Heart right ventricle (tissue), 16 donors: ENCODE measurements at places on chromosomes 11 and 22. TPM values are rescaled to one million over a fixed set of nuclear protein-coding genes. Genes with fewer than 3 reads are reported as not detected.
A peak's percentile ranks its signal among the peaks of the same experiment; 100 is the strongest.

GRCh38 chr11:120816711-120817110, 207.2 kb upstream of the TBCEL start:
- DNase-seq = no peak
- peaks cover 22% of the 10 kb centered on the region for H3K27me3 ChIP-seq
- H3K4me1 ChIP-seq = no peaks in the 10 kb centered on the region
- no peak overlapping the region for H3K27ac ChIP-seq
- H3K36me3 ChIP-seq = no peaks in the 10 kb centered on the region

GRCh38 chr11:134498326-134499139, 86.5 kb upstream of the B3GAT1 start:
- peaks cover 39% of the 10 kb centered on the region for H3K27me3 ChIP-seq
- no peak overlapping the region for H3K27ac ChIP-seq
- H3K4me1 ChIP-seq = no peaks in the 10 kb centered on the region
- H3K36me3 ChIP-seq = no peaks in the 10 kb centered on the region
- no peak overlapping the region for H3K4me3 ChIP-seq

DNA sequence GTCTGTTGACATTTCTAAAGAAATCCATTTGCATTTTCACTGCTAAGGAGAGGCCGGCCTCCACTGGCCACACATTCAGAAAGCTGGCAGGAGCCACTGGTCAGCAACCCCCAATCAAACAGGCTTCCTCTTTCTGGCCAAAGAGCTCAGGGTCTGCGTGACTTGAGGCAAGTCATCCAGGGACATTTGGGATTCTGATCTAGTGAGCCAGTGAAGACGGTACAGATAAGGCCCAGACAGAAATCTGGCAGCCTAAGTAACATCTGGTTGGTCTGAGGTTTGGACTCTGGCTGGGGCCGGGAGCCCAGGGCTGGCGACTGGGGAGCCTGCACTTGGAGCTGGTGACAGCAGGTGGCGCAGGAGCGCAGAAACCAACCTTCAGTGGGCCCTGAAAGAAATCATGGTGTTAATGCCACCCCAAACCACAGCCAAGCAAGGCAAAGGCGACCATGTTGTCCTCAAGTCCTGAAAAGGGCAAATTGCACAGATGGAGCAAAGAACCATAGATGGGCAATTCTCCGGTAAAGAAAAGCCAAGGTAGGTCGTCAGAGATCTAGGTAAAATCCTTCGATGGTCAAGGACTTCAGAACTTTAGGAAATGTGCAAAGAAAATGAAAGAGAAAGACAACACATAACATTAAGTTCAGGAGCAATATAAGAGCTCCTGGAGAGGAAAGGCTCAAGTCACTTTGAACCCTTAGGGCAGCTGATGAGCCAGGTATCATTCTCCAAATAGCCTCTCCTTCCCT, 99.4 kb upstream of the BLID start:
- H3K36me3 ChIP-seq = no peaks in the 10 kb centered on the region
- H3K4me1 ChIP-seq = peaks cover 21% of the 10 kb centered on the region
- H3K27me3 ChIP-seq = no peaks in the 10 kb centered on the region
- peak; percentile 86 for DNase-seq

DNA sequence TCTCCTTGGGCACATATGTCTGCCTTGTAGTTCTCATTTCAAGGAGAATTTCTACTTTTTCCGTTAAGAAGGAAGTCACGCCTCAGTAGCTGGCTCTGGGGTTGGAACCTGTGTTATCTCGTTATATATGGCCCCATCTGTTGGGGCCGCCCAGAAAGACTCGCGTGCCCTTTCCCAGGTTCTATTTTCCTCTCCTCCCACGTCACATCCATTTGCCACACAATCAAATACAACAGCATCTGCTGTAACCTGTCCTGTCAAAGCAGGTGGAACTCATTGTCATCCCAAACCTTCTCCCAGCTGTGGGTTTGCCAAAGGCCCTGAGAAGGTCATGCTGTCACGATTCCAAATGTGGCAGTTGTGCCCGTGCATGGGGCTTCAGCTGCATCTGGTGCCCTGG, 213.1 kb upstream of the ZBED5 start:
- no peak overlapping the region for H3K27ac ChIP-seq
- no peaks in the 10 kb centered on the region for H3K36me3 ChIP-seq
- no peak for DNase-seq
- H3K27me3 ChIP-seq = no peaks in the 10 kb centered on the region

DNA sequence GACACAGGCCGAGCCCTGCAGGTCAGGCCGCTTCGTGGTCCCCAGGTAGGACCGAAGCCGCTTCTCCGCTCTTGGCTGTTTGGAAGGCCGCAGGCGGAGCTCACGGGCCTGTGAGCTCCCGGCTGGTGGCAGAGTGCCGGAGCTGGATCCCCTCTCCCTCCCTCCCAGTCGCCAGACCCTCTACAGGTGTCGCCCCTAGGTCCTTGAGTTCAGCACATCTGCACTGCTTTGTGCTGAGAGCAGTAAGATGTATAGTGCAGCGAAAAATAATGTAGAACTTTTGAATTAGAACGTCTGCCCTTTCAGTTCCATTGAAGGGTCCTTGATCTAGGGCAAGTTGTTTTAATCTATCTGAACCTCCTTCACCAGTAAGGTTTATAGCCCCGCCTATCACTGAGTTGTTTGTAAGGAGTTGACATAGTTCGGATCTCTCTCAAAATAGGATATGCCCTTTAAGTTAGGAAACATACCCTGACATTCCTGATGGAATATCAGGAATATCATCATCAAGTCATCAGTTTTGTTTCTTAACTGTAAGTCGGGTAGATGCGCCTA, 419 bp downstream of the ANKRD49 start:
- H3K27ac ChIP-seq = peak overlapping the region; percentile 71
- DNase-seq = no peak
- peaks cover 45% of the 10 kb centered on the region for H3K36me3 ChIP-seq
- H3K4me3 ChIP-seq = peak overlapping the region; percentile 90
- no peaks in the 10 kb centered on the region for H3K27me3 ChIP-seq

DNA sequence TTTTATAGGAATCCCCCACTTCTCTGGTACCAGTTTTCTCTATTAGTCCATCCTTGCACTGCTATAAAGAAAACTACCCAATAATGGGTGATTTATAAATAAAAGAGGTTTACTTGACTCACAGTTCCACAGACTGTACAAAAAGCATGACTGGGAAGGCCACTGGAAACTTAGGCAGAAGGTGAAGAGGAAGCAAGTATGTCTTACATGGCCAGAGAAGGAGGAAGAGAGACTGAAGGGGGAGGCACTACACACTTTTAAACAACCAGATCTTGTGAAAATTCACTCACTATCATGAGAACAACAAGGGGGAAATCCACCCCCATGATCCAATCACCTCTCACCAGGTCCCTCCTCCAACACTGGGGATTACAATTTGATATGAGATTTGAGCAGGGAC, 68.9 kb upstream of the GNAZ start:
- H3K27ac ChIP-seq = no peak overlapping the region
- H3K36me3 ChIP-seq = no peaks in the 10 kb centered on the region
- no peak overlapping the region for H3K4me3 ChIP-seq
- no peaks in the 10 kb centered on the region for H3K4me1 ChIP-seq
- no peak for DNase-seq

DNA sequence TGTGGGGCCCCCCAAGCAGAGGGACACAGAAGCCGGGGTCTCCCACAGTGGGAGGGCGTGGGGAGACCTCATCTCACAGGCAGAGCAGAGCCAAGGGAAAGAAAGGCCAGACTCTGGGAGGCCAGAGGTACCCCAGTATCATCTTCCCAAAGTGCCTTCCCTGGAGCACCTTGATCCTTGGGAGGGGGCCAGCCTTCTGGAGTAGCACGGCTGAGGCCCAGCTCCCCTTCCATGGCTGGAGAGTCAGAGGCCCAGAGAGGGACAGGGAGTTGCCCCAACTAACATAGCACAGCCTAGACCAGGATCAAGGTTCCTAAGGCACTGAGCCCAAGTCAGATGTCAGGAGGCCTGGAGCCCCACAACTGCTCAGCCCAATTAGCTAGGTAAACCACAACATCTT, 50.6 kb downstream of the ELFN2 start:
- H3K27me3 ChIP-seq = peaks cover 76% of the 10 kb centered on the region
- no peaks in the 10 kb centered on the region for H3K4me1 ChIP-seq
- no peak for DNase-seq

GRCh38 chr11:18132341-18132740, at the start of gene MRGPRX3:
Gene MRGPRX3, plus strand, starts transcription at chr11:18132571. Its CDS starts 4,632 bp downstream, at chr11:18137203.
- H3K27ac ChIP-seq = no peak within 1 kb of the TSS
- no peak for DNase-seq
- no peaks in the 10 kb centered on the region for H3K4me1 ChIP-seq
- no peak within 1 kb of the TSS for H3K4me3 ChIP-seq

- H3K4me3 ChIP-seq = no peak overlapping the region
- peaks cover 48% of the 10 kb centered on the region for H3K27me3 ChIP-seq
- no peak for DNase-seq
- H3K36me3 ChIP-seq = no peaks in the 10 kb centered on the region
- H3K4me1 ChIP-seq = no peaks in the 10 kb centered on the region
- H3K27ac ChIP-seq = no peak overlapping the region
Measured at GRCh38 chr22:30127749-30128166, 47.5 kb downstream of the HORMAD2 start.

DNA sequence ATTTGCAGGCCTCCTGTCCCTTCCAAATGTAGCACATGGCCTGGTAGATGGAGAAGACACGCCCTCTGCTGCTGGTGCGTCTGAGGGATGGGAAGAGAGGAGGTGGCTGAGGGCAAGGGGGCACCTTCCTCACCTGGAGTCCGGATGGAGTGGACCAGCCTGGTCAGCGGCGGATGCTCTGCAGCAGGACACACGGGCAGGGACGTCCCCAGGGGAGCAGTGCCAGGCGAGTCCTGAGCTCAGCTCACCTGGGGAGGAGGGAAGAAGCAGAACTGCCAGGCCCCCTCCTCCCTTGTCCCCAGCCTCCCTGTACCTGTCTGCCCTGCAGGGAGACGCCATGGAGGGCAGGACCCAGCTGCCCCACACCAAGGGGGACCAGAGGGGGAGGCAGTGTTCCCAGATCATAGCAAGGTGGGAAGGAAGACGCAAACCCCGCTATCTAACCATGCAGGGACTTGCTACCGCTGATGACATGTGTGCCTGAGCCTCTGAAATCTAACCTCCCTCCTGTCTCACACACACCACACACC, 1495.9 kb downstream of the BRD1 start:
- no peak overlapping the region for H3K4me3 ChIP-seq
- peaks cover 25% of the 10 kb centered on the region for H3K27me3 ChIP-seq
- H3K27ac ChIP-seq = no peak overlapping the region
- H3K36me3 ChIP-seq = no peaks in the 10 kb centered on the region

GRCh38 chr11:96054870-96055705, 131.2 kb upstream of the MTMR2 start:
- no peaks in the 10 kb centered on the region for H3K27me3 ChIP-seq
- H3K4me3 ChIP-seq = no peak overlapping the region
- no peaks in the 10 kb centered on the region for H3K36me3 ChIP-seq
- no peaks in the 10 kb centered on the region for H3K4me1 ChIP-seq
- H3K27ac ChIP-seq = no peak overlapping the region

GRCh38 chr11:46541593-46542371, 52.0 kb downstream of the AMBRA1 start:
- H3K4me1 ChIP-seq = peaks cover 2% of the 10 kb centered on the region
- no peaks in the 10 kb centered on the region for H3K27me3 ChIP-seq
- H3K4me3 ChIP-seq = no peak overlapping the region
- H3K36me3 ChIP-seq = peaks cover 70% of the 10 kb centered on the region

DNA sequence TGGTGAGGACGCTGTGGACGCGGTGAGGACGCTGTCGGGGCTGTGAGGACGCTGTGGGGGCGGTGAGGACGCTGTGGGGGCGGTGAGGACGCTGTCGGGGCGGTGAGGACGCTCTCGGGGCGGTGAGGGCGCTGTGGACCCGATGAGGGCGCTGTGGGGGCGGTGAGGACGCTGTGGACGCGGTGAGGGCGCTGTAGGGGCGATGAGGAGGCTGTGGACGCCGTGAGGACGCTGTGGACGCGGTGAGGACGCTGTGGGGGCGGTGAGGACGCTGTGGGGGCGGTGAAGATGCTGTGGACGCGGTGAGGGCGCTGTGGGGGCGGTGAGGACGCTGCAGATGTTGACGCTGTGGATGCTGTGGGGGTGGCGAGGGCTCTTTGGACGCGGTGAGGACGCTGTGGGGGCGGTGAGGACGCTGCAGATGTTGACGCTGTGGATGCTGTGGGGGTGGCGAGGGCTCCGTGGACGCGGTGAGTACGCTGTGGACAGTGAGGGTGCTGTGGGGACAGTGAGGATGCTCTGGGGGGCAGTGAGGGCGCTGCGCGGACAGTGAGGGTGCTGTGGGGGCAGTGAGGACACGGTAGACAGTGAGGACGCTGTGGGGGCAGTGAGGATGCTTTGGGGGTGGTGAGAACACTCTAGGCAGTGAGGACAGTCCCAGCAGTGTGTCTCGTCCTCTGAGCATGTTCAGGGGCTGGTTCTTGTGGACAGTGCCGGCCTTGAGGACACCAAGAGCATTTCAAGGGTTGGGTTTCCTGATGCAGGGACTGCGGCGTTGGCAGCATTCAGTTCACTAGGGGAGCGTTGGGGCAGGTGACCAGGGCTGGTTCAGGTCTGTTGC, 4.2 kb downstream of the GP1BB start:
- H3K27ac ChIP-seq = no peak overlapping the region
- peaks cover 23% of the 10 kb centered on the region for H3K4me1 ChIP-seq
- peaks cover 27% of the 10 kb centered on the region for H3K27me3 ChIP-seq
- no peak for DNase-seq
- no peak overlapping the region for H3K4me3 ChIP-seq
- H3K36me3 ChIP-seq = no peaks in the 10 kb centered on the region

DNA sequence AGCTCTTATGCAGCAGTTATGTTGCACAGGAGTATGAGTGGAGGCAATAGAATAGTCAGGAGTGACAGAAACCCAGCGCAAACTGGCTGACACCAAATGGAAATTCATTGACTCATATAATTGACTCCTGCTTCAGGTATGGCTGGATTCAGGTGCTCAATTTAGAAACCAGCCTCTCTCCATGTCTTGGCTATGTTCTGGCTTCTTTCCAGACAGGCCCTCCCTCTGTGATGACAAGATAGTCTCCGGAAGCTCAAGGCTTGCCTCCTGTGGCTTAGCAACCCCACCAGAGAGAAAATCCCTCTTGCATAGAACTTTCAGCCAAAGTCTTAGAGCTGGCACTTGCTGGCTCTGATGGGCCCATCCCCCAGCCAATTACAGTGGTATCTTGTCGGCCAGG, 28.1 kb upstream of the MN1 start:
- no peak overlapping the region for H3K4me3 ChIP-seq
- H3K4me1 ChIP-seq = no peaks in the 10 kb centered on the region
- DNase-seq = no peak
- H3K36me3 ChIP-seq = no peaks in the 10 kb centered on the region
- H3K27me3 ChIP-seq = no peaks in the 10 kb centered on the region

- no peak for DNase-seq
- no peak overlapping the region for H3K27ac ChIP-seq
- no peaks in the 10 kb centered on the region for H3K4me1 ChIP-seq
- H3K27me3 ChIP-seq = peaks cover 73% of the 10 kb centered on the region
- no peaks in the 10 kb centered on the region for H3K36me3 ChIP-seq
Measured at GRCh38 chr22:27075028-27075678, 417.8 kb downstream of the MIAT start.

GRCh38 chr11:95140397-95141033, 50.9 kb downstream of the ENDOD1 start:
- no peaks in the 10 kb centered on the region for H3K4me1 ChIP-seq
- no peak overlapping the region for H3K4me3 ChIP-seq
- no peak for DNase-seq
- H3K36me3 ChIP-seq = no peaks in the 10 kb centered on the region
- no peak overlapping the region for H3K27ac ChIP-seq
- no peaks in the 10 kb centered on the region for H3K27me3 ChIP-seq

LINC01488 gene
- 0.16 TPM for total RNA-seq

HTR3A gene
- total RNA-seq = not detected

SMIM35 gene
- total RNA-seq = not detected

ADAMTS15 gene
- 12.1 TPM for total RNA-seq

PRG3 gene
- total RNA-seq = not detected

GVQW3 gene
- 0.93 TPM for total RNA-seq

TSPAN32 gene
- 16.0 TPM for total RNA-seq

WNT7B gene
- total RNA-seq = not detected

MYOD1 gene
- not detected for total RNA-seq

ENTHD1 gene
- total RNA-seq = not detected

CADM1 gene
- total RNA-seq = 78.7 TPM

IGSF22 gene
- total RNA-seq = 0.68 TPM

ART5 gene
- 2.4 TPM for total RNA-seq

ARHGEF17 gene
- total RNA-seq = 52.7 TPM
